ENCODE measurements at places on chromosomes 6 and 20.

DNA sequence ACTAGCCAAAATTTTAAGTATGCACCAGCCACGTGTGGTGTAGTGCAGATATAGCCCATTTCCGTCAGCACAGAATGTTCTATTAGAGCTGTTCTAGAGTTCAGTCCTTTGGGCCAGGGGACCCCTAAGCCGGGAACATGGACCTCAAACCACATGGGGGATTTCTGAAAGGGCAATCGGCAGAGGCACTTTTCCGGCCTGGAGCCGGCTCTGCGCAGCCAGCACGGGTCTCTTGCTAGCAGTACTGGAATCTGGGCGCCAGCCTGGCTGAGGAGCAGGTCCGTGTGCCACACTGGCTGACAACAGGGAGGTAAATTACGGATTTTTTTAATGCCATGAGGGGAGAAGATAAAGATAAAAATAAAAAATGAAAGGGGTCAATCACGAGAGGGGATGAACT, 120.5 kb downstream of the SULF2 start:
- no peak for DNase-seq

- no peak for DNase-seq
These were observed 51.3 kb upstream of the GLP1R start for GRCh38 chr6:38997128-38997761.

DNA sequence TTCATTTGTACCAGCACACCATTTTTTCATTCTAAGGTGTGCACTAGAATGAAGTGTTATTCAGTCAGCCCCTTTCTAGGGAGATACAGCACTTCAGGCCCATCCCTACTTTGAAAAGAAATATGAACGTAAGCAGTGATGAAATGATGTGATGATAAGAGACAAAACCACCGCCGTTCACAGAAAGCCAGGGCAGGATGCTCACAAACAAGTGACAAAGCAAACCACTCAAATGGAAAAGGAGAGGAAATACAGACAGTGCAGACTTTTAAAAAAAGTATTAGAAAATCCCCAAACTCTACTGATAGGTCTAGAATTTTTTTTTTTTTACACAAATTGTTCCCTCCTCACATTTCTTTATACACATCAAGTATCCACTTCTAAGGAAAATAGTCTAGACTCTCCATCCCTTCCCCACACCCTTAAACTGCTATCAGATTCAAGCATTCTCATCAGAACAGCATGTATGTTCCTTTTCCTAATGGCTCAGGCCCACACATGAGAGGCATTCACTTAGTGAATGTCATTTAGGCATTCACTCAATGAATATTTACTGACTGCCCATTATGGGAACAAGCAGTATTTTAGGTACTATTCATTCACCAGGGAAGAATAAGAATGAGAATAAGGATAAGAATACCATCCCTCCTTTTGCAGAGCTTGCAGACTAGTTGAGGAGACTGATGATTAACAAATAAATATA, 243.5 kb downstream of the GMPR start:
- DNase-seq, result no peak

DNA sequence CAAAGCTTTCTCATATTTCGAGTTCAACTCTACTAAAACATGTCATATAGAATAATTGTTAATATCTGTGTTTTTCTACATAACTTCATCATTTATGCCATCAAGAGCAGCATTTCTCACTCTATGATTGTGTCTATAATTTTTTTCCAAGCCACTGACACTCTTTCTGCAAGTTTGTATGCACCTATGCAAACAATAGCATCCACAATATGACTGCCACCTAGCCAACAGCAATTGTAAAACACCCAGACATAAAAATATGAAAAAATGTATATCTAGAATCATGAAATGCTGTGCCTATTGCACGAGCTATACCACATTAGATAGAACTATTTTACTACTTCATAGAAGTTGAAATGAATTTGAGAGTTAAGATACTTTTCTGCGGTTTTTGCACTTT, 286.5 kb upstream of the MARCKS start:
- no peak for DNase-seq

GRCh38 chr6:150177259-150177951, 34.6 kb downstream of the PPP1R14C start:
- DNase-seq, result no peak

DNA sequence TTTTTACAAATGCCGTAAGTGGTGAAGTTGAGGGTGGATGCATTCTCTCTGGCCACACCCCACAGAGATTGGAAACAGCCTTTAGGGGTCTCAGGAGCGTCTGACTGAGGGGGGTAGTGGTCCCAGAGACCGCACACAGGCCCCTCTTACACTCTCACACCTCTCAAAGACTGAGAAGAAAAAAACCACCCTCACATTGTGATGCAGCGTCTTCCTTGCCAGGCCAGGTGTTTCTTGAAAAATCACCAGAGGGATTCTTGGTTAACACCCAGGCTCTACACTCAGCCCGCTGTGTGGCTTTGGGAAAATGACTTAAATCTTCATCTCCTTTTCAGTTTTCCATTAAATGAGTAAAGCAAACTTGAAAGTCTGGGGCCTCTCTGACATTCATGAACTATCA, 115.8 kb upstream of the SPTLC3 start:
- no peak for DNase-seq

- no peak for DNase-seq
These were observed 178.5 kb downstream of the SASH1 start for GRCh38 chr6:148521158-148521557.

DNA sequence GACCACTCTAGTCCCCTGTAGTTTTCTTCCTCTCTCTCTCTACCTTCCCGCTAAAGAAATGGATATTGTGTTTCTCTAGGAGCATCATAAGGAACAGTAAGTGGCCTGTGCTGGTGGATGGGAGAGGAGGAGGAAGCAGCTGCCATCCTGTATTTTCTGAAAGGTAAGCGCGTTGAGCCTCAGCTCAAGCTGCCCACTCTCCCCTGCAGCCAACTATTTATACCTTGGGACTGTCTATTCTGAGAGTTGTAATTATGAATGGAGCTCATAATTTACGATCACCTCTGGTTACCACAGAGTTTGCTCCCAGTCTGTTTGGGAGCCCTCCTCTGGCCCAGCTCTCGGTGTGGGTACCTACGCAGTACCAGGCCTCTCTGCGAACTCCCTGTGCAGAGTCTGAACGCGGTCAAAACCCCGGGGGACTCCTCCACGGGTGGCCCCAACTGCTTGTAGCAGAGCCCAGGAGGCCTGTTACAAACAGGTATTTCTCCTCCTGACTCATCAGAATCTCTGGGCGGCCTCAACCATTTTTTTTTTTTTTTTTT, 285.4 kb downstream of the SMOC2 start:
- no peak for DNase-seq

- no peak for DNase-seq
These were observed 1.5 kb upstream of the PPDPF start for GRCh38 chr20:63518946-63519667.

GRCh38 chr6:14972379-14973067, 273.3 kb upstream of the JARID2 start:
- DNase-seq, result no peak

DNA sequence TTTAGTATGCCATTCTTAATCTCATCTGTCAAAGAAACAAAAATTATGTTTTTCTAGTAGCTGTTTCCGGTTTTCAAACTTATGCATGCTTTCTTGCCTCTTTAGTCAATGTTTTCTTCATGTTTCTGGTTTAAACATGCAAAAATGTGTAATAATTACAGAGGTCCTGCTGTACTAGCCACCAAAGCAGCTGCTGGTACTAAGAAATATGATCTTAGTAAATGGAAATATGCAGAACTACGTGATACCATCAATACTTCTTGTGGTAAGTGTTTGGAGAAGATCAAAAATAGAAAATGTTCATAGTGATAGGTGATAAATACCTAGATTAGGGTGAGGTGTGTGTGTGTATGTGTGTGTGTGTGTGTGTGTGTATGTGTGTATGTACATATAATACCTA, 158.4 kb downstream of the MYO6 start:
- no peak for DNase-seq

DNA sequence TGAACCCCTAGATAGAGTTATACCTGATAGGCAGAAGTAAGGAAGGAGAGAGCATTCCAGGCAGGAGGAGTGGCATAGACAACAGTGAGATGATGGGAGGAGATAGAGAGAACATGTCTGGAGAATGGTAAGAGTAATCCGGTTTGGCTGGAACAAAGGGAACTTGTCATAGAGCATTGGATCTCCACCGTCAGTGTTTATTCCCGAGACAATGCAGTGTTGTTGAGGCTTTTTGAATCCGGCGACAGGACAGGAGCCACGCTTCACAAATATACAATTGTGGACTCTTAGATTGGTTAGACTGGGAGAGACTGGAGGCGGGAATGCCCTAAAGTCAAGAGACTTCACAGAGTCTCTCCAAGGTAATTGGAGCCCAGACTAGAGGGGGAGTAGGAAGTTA, 119.8 kb downstream of the ANKS1A start:
- DNase-seq, result no peak

DNA sequence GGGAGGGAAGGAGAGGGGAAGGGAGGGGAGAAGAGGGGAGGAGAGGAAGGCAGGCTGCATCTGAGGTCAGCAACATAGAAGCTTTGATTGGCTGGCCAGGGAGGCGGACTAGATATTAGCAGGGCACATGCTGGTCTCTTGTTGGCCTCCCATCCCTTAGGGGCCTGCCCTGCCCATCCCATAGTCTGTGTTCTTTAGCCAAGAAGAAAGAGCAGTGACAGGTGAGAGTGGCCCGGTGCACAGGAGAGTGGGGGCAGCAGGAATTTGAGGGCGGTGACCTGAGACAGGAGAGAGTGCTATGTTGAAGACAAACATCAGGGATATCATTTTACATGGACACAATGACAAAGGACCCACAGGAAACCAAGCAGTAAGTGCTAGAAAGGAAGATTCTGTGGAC, 413.5 kb downstream of the SYNE1 start:
- no peak for DNase-seq
